ENCODE measurements at places on chromosomes 12 and 14.

DNA sequence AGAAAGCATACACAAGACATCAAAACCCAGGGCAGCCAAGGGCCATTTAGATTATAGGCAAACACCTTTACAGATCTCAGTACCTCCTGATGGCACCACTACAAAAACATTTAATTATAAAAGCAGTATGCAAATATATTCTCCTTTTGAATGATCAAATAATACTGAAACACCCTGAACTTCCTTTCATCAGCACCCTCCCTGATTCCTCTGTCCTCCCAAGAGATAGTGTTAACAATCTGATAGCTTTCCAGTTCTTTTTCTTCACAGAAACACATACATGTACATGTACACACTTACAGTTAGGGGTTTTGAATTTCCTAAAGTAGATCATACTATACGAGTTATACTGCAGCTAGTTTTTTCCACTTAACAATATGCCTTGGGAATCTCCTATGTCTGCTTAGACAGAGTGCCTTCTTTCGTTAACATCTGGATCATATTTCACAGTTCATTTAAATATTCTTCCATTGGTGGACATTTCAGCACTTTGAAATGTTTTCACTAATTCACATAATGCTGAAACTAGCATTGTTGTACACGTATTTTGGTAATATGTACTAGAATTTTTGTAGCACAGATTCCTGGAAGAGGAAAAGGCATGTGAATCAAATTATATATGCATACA is 35.2 kb downstream of the TDG start:
- no peak for DNase-seq

- no peak for DNase-seq
Measured at GRCh38 chr14:21268617-21269251, 508 bp downstream of the HNRNPC start.

GRCh38 chr14:54564071-54564867 is 2.7 kb upstream of the SAMD4A start:
- DNase-seq: no peak

DNA sequence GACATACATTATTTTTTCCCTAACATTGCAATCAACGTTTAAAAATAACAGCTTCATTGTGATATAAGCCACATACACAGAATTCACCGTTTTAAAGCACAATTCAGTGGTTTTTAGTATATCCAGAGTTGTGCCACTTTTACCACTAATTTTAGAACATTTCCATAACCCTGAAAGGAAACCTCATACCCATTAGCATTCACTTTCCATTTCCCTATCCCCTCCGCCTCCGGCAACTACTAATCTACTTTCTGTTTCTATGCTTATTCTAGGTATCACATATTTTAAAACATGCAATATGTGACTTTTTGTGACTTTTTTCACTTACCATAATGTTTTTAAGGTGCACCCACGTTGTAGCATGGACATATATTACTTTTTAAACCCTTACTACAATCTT is 55.6 kb upstream of the ISM2 start:
- no peak for DNase-seq

- no peak for DNase-seq
Measured at GRCh38 chr12:40635141-40635731, 57.0 kb upstream of the CNTN1 start.

GRCh38 chr12:20514598-20514997 is 146.3 kb downstream of the PDE3A start:
- DNase-seq: no peak

GRCh38 chr12:67964456-67964855 is 24.8 kb upstream of the IFNG-AS1 start:
- no peak for DNase-seq

- DNase-seq: no peak
Measured at GRCh38 chr12:121390856-121391255, 9.1 kb upstream of the RNF34 start.

DNA sequence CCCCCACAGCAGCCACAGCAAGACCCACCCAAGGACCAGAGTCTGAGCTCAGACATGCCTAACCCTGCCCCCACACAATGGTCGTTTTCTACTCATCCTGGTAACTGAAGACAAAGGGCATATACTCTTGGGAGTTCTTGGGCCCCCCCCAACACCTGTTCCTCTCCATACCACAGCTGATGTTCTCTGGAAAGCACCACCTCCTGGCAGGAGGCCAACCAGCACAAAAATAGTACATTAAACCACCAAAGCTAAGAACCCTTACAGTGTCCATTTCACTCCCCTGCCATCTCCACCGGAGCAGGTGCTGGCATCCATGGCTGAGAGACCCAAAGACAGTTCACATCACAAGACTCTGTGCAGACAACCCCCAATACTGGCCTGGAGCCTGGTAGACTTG is 80.6 kb upstream of the DAAM1 start:
- no peak for DNase-seq

DNA sequence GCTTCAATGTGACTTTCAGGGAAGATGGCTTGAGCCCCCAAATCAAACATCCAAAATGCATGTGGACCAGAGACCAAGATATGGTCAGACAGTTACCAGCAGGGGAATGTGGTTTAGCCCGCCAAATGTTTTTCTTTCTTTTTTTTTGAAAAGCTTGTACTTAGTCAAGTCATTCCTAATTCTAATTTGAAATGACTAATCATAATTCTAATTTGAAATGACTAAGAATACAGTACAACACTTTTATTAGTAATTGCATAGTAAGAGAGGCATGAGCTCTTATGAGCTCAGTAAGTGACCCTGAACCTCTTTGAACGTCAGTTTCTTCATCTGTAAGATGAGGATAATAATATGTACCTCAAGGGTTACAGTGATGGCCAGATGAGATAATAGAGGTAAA is 72.4 kb downstream of the HECTD4 start:
- DNase-seq: no peak

GRCh38 chr14:85437148-85437547 is 92.8 kb upstream of the FLRT2 start:
- peak; percentile 26 for DNase-seq
